ENCODE measurements at places on chromosomes 11 and 22. TPM values are rescaled to one million over a fixed set of nuclear protein-coding genes. Genes with fewer than 3 reads are reported as not detected.

KLHL35 gene
- 0.70 TPM for total RNA-seq

TRIM49 gene
- not detected for total RNA-seq

CYB5R3 gene
- total RNA-seq: 70.7 TPM

MMP13 gene
- total RNA-seq: not detected

OR2AG1 gene
- not detected for total RNA-seq

PYGM gene
- total RNA-seq: 4.0 TPM

CYTH4 gene
- 91.2 TPM for total RNA-seq

CCDC81 gene
- 0.73 TPM for total RNA-seq
